Thymus (tissue), 14 donors: ENCODE measurements at places on chromosomes 2 and 18. TPM values are rescaled to one million over a fixed set of nuclear protein-coding genes. Genes with fewer than 3 reads are reported as not detected.

DNA sequence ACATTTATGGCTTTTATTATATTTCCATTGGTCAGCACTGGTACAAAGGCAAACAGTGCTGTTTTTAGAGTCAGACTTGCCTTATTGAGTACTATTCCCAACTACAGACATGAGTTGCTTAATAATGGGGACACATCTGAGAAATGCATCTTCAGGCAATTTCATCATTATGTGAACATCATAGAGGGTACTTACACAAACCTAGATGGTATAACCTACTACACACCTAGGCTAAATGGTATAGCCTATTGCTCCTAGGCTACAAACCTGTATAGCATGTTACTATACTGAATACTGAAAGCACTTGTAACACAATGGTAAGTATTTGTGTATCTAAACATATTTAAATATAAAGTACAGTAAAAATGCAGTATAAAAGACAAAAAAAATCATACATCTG lies 36.4 kb downstream of the OLA1 start:
- DNase-seq, result no peak
- no peak overlapping the region for H3K27ac ChIP-seq
- H3K4me3 ChIP-seq, result no peak overlapping the region
- H3K4me1 ChIP-seq, result no peaks in the 10 kb centered on the region
- H3K27me3 ChIP-seq, result no peaks in the 10 kb centered on the region

GRCh38 chr2:179460181-179460929 lies 195.7 kb upstream of the SESTD1 start:
- no peak overlapping the region for H3K4me3 ChIP-seq
- no peak overlapping the region for H3K27ac ChIP-seq
- no peaks in the 10 kb centered on the region for H3K27me3 ChIP-seq
- H3K36me3 ChIP-seq, result no peaks in the 10 kb centered on the region
- no peak for DNase-seq
- no peaks in the 10 kb centered on the region for H3K4me1 ChIP-seq

GRCh38 chr2:234025891-234026401 lies 24.6 kb upstream of the SPP2 start:
- no peak for DNase-seq
- H3K4me1 ChIP-seq, result no peaks in the 10 kb centered on the region
- H3K4me3 ChIP-seq, result peak overlapping the region; percentile 36
- H3K36me3 ChIP-seq, result no peaks in the 10 kb centered on the region
- H3K27me3 ChIP-seq, result peaks cover 9% of the 10 kb centered on the region

DNA sequence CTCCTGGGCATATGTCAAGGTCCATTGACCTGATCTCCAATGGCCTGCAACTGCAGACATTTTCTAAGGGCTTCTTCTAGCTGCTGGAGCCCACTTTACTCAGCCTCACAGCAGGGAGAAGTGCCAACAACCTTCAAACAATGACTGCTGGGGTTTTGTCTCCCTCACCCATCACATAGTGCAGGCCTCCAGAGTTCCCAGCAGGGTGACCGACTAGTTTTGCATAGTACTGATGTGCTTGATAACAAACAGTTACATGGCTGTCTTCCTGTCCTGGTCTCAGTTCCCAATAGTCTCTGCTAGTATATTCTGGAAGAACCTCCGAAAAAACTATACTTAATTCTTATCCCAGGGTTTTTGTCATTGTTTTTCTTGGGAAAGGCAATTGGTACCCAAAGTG lies 10.4 kb upstream of the NETO1 start:
- no peaks in the 10 kb centered on the region for H3K36me3 ChIP-seq
- no peak overlapping the region for H3K4me3 ChIP-seq
- H3K27me3 ChIP-seq, result no peaks in the 10 kb centered on the region
- H3K4me1 ChIP-seq, result no peaks in the 10 kb centered on the region

SRD5A2 gene
- 0.28 TPM for total RNA-seq

GRCh38 chr2:104788742-104789455 lies 65.0 kb upstream of the POU3F3 start:
- no peaks in the 10 kb centered on the region for H3K4me1 ChIP-seq
- no peak for DNase-seq
- H3K27me3 ChIP-seq, result peaks cover 5% of the 10 kb centered on the region
- H3K27ac ChIP-seq, result no peak overlapping the region
- H3K4me3 ChIP-seq, result no peak overlapping the region

ANKRD29 gene
- 3.4 TPM for total RNA-seq

LRATD1 gene
- 2.1 TPM for total RNA-seq

CRIM1 gene
- total RNA-seq, result 9.1 TPM

- no peak overlapping the region for H3K27ac ChIP-seq
- DNase-seq, result no peak
- no peaks in the 10 kb centered on the region for H3K36me3 ChIP-seq
- H3K27me3 ChIP-seq, result no peaks in the 10 kb centered on the region
These were observed 771.7 kb downstream of the ADCYAP1 start for GRCh38 chr18:1676387-1676786.

DNA sequence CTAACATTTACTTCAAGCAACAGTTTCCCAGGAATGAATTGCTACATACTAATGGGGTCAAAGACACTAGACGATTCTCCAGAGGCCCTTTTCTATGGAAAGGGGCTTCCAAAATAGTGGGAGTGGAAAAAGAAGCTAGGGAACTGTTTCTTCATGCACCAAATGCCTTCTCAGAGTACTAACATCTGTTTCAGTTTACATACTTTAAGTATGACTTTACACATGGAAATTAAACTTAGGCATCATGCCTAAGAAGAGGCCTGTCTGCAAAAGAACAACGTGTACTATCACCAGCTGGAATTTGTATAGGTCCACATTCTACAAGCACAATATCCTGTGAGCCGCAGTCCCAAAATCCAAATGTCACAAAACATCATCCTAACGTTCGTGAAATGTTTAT lies 29.4 kb upstream of the WDR75 start:
- no peaks in the 10 kb centered on the region for H3K36me3 ChIP-seq
- no peak for DNase-seq
- H3K27me3 ChIP-seq, result no peaks in the 10 kb centered on the region
- no peak overlapping the region for H3K4me3 ChIP-seq
- no peak overlapping the region for H3K27ac ChIP-seq
- no peaks in the 10 kb centered on the region for H3K4me1 ChIP-seq

CHST10 gene
- total RNA-seq, result 7.1 TPM

- H3K27me3 ChIP-seq, result no peaks in the 10 kb centered on the region
- H3K4me3 ChIP-seq, result no peak overlapping the region
- no peak for DNase-seq
- no peak overlapping the region for H3K27ac ChIP-seq
- no peaks in the 10 kb centered on the region for H3K4me1 ChIP-seq
These were observed 14.9 kb upstream of the CDCA7 start for GRCh38 chr2:173339807-173340206.
